Muscle of leg (tissue), 16 donors: ENCODE measurements at places on chromosomes 5 and 9. TPM values are rescaled to one million over a fixed set of nuclear protein-coding genes. Genes with fewer than 3 reads are reported as not detected.

The CDH6 gene
- 5.4 TPM for polyA plus RNA-seq

The GDNF gene
- polyA plus RNA-seq = 4.8 TPM

The ST8SIA4 gene
- polyA plus RNA-seq = 6.2 TPM

The SLC36A3 gene
- not detected for polyA plus RNA-seq

The ADAMTS12 gene
- polyA plus RNA-seq = 22.5 TPM
